Lung microvascular endothelial cell (primary cell): ENCODE measurements at places on chromosomes 3 and 15. TPM values are rescaled to one million over a fixed set of nuclear protein-coding genes. Genes with fewer than 3 reads are reported as not detected.

LMAN1L gene
- not detected in 2 replicates for total RNA-seq

PPP2R3A gene
- total RNA-seq = 3.2 and 5.2 TPM in 2 replicates

SPESP1 gene
- total RNA-seq = 0.87 and 1.6 TPM in 2 replicates

ADAMTSL3 gene
- 12.0 and 12.5 TPM in 2 replicates for total RNA-seq

NR2F2 gene
- total RNA-seq = 17.4 and 25.0 TPM in 2 replicates

SERINC4 gene
- total RNA-seq = not detected in 2 replicates

CCR8 gene
- total RNA-seq = not detected in 2 replicates

CCK gene
- not detected in 2 replicates for total RNA-seq
